ENCODE measurements at places on chromosomes 12 and 14.

DNA sequence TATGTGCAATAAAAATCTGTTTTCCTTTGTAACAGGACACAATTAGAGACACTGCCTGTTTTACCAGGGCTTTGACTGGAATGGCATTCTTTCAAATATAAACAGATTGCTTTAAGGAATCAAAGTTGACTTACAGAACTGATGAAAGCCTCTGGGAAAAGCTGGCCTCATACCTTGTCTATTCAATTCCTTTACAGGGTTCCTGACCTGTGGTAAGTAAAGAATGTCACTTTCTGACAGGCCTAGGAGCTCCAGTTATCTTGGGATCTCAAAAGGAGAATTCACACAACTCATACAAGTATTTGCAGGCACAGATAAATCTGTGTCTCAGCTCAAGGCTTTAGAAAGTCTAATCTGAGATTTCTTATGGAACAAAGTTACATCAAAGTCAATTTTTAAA, 88.4 kb downstream of the BCAT1 start:
- no peak for DNase-seq

DNA sequence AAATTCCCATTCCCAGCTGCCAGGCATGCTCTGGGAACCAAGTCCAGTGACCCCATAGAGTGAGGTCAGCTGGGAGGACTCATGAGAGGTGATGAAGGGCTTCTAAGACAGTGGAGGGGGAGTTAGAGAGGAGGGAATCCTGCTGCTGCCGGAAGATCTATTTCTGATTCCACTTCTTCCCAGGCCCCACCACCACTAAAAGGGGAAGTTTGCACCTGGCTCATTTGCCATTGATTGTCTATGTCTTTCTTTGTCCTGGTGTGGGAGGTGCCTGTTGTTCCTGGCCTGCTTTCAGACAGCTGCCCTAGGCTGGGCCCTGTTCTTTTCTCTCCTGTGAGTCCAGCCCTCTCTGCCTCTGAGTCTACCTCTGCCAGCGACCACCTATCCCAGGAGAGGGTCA, 3.0 kb upstream of the KRT6A start:
- no peak for DNase-seq

- no peak for DNase-seq
Measured at GRCh38 chr14:63483315-63483714, 59.9 kb downstream of the PPP2R5E start.

DNA sequence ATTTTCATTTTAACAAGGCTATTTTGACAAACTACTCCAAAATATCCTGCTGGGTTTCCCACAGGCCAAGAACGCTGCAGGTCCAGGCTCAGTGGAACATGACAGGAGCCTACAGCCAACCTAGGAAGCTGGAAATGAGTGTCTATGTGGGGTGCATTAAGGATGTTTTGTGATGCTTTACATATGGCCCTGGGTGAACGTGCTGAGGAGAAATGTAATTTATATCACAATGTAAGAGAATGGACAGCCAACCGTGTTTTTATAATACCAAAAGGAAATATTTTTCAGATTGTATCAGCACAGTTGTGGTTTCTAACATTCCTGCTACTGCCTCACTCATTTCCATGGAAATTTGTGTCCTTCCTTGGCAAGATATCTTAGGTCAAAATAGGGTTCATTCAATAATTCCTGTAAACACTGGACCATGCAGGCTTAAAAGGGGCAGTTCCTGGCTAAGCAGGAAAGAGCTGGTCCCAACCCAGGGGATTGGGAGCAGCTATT, 51.5 kb downstream of the ST8SIA1 start:
- DNase-seq: no peak

- DNase-seq: no peak
Measured at GRCh38 chr12:29556363-29556762, 58.9 kb upstream of the OVCH1 start.

GRCh38 chr14:39230416-39231035, 3.2 kb upstream of the MIA2 start:
- DNase-seq: no peak

- DNase-seq: no peak
Measured at GRCh38 chr12:104003596-104003995, 37.9 kb downstream of the TDG start.

GRCh38 chr12:50086148-50086547, 1.0 kb downstream of the SMARCD1 start:
- DNase-seq: no peak

GRCh38 chr12:26636710-26637328, 196.2 kb downstream of the ITPR2 start:
- DNase-seq: no peak

- DNase-seq: no peak
Measured at GRCh38 chr12:29561664-29562071, 64.2 kb upstream of the OVCH1 start.

GRCh38 chr12:47894068-47894467, 10.7 kb downstream of the VDR start:
- DNase-seq: no peak

- no peak for DNase-seq
Measured at GRCh38 chr12:70052476-70052875, 190.8 kb upstream of the CNOT2 start.

DNA sequence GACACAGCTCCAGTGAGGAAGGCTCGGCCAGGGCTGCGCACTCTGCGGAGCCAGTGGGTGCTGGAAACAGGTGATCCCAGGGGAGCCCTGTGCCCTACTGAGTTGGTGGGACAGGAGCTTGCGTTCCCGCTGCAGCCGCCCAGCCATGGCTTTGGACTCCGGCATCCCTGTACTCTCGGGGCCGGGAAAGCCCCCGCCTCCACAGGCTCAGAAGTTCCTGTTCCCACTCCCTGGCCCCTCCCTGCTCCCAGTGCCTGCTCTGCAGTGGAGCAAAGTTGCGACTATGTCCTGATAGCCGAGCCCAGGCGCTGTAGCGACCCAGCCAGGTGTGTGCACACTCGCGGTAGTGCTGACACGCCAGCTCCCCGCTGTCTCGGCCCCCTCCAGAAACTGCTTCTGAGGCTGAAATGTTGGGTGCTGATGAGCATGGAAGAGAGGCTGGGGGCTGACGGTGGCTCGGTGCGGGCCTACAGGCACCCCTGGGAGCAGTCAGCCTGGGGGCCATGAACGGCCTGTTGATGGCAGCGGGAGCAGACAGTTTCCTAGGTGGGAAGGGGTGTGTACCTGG, 344.6 kb upstream of the MGAT4C start:
- DNase-seq: no peak

DNA sequence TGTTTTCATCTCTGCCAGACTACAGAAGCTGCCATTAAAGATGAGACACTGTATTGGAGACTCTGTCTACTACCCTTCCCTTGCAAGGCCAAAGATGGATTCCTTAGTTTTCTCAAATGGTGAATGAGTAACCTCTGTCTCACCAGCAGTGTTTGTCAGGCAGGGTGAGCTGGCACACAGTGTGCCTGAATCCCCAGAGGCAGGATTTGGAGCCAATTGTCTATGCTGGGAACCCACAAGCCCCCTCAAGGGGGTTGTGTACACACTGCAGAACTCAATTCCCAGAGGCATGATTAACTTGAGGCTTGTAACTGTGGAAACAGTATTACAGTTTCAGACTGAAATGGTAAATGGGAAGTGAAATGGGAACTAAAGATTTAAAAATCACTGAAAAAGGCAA, 136.8 kb upstream of the PTPRB start:
- no peak for DNase-seq

DNA sequence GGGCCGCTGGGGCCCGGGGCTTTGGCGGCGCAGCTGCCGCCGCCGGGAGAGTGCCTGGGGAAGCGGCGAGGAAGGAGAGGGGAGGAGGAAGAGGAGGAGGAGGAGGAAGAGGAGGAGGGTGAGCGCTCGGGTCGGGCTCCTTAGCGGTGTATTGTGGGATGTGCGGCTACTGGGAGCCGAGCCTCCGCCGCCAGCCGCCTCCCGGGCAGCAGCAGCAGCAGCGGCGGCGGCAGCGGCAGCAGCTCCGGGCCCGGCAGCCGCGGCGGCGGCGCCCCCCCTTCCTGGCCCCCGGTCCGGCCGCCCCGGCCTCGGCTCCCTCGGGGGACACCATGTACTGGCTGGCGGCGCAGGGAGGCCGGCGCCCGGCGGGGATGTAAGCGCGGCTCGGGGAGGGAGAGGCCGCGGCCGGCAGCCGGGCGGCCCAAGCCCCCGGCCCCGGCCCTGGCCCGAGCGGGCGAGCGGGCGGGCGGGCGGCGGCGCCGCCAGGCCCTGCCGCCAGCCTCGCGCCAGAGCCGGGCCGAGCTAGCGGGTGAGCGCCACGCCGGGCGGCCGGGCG, at the start of gene SETD1B:
SETD1B (plus strand) TSS at position 149 of the 556 bp plus-strand sequence. CDS start 729 bp downstream, outside the sequence.
- no peak for DNase-seq

DNA sequence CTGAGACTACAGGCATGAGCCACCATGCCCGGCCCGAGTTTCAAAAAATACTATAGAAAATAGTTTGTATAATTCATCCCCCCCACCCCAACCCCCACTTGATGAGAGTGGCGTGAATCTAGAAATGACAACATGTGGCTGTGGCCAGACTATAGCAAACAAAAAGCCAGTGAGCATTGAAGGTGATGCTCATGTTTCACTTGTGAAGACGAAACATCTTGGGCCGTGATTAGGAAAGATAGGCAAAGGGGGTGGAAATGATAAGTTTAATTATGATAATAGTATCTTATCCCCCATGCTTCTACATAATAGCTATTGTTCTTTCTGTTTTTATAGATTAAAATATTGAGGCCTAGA, 8.5 kb downstream of the BORCS5 start:
- DNase-seq: no peak

DNA sequence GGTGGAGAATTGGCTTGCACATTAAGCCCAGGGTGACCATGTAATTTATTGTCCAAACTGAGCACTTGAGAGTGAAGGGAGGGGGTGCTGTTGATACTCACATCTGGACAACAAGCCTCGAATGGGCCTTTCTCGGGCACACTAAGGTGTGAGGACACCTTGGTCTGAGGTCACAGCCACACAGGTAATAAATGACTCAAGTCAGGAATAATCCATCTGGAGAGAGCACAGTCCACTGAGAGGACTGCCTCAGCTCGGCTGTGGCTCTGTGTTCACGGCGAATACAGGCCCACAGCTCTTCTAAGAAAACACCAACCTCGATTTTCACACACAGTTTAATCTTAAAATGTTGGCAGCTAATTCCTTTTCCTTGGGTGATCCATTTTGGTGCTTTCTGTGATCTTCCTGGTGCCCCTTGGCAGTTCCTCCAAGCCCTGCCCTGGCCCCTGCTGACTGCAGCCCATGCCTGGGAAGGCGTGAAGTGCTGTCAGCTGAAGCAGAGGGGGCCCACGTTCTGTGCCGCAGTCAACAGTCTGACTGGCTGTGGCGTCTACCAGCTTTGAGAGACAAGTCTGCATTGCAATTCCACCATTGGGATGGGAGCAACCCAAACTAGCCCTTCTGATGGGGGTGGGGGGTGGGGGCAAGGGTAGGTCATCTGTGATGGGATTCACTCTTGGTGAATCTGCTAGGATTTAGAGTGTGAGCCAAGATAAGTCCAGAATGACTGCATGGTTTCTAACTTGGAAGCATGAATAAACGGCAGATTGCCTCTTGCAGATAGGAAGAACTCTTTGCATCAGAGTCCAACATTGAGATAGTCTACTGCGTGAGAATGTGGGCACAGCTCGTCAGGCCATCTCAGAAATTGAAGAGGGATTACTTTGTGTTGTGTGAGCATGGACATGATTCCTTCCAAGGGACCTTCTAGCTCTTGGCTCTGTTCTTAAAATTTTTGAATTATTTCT, 42.8 kb downstream of the ZNF664 start:
- DNase-seq: no peak
